Activated T-helper 17 cell treated with anti-CD3 and anti-CD28 coated beads, Interleukin-2, amount 50 U/mL, for 72 hours (primary cell): ENCODE measurements at places on chromosomes 1 and 21. TPM values are rescaled to one million over a fixed set of nuclear protein-coding genes. Genes with fewer than 3 reads are reported as not detected.

DNA sequence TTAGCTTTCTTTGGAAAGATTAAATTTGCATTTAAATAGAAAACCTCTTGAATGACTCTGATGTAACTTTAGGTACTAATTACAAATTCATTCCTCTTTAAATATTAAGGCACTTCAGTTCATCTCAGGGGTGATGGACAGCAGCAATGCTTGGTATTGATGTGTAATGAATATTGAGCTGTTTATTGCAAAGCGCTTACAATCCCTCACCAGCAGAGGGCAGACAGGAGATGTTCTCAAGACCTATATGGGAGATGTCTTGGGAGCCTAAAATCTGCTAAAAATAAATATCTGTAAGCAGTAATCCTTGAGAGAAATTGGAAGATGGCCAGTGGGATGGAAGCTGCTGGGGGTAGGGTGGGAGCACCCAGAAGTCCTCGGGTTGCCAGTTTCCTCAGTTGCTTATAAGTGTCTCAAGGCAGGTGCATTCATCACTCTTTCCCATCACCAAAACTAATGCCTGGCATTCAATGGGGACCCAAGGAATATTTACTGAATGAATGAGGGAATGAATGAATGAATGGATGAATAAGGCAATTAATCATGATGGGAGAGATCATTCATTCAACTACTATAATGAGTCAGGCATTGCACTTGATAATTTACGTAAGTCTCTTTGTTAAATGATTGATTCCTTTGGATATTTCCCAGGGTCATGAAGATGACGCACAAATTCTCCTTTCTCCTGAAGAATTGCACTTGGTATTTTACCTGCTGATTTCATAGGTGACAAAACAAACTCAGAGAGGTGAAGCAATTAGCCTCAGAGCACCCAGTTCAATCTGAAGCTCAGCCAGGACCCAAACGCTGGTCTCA lies 2.3 kb downstream of the KLHDC8A start:
- H3K27me3 ChIP-seq = peaks cover 23% of the 10 kb centered on the region
- no peaks in the 10 kb centered on the region for H3K36me3 ChIP-seq
- no peak overlapping the region for H3K27ac ChIP-seq
- no peaks in the 10 kb centered on the region for H3K4me1 ChIP-seq
- H3K4me3 ChIP-seq = no peak overlapping the region

DNA sequence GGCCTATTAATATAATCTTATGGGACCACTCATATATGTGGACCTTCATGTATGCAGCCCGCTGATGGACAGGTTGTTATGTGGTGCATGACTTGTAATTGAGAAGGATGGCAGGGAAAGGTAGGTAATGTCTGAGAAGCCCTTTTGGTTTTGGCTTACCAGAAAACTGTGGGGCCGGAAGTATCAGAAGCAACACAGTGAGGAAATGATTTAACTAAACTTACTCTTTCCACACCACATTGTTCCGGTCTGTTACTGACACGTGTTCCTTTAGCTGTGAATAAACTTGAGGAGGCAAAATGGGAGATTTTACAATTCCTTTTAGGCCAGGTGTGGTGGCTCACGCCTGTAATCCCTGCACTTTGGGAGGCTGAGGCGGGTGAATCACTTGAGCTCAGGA lies 32.4 kb downstream of the KIF1B start:
- H3K36me3 ChIP-seq = no peaks in the 10 kb centered on the region
- H3K27me3 ChIP-seq = no peaks in the 10 kb centered on the region

GRCh38 chr1:161864577-161864976 lies 98.5 kb downstream of the ATF6 start:
- no peak overlapping the region for H3K27ac ChIP-seq
- H3K36me3 ChIP-seq = peaks cover 88% of the 10 kb centered on the region
- no peaks in the 10 kb centered on the region for H3K27me3 ChIP-seq
- no peak for ATAC-seq
- H3K4me1 ChIP-seq = no peaks in the 10 kb centered on the region
- H3K4me3 ChIP-seq = no peak overlapping the region

DNA sequence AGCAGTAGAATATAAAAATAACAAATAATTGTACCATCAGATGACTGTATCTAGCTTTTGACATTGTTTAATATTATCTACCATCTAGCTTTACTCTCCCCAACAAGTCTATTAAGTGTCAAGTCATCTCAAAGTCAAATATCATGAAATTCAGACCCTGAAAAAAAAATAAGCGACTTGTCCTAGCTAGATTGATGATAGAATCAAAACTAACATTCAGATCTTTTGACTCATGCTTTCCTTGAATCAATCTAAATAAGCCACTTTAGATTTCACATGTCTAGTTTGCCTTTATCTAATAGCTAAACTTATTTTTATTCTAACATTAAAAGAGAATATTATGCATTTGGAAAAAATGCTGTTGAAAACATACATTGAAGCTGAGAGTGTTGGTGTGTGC lies 35.4 kb downstream of the CRB1 start:
- H3K27ac ChIP-seq = no peak overlapping the region
- no peaks in the 10 kb centered on the region for H3K27me3 ChIP-seq
- ATAC-seq = no peak
- no peaks in the 10 kb centered on the region for H3K36me3 ChIP-seq
- no peaks in the 10 kb centered on the region for H3K4me1 ChIP-seq
- H3K4me3 ChIP-seq = no peak overlapping the region

- H3K27me3 ChIP-seq = peaks cover 6% of the 10 kb centered on the region
- H3K27ac ChIP-seq = no peak overlapping the region
- no peak overlapping the region for H3K4me3 ChIP-seq
Observed at GRCh38 chr1:111735858-111736544, 3.2 kb downstream of the INKA2 start.

SH3BGR gene
- total RNA-seq = 1.9 TPM

SPRR2F gene
- total RNA-seq = not detected
